Hippocampal formation (tissue), 2 donors: ENCODE measurements at places on chromosomes 12 and 14.

DNA sequence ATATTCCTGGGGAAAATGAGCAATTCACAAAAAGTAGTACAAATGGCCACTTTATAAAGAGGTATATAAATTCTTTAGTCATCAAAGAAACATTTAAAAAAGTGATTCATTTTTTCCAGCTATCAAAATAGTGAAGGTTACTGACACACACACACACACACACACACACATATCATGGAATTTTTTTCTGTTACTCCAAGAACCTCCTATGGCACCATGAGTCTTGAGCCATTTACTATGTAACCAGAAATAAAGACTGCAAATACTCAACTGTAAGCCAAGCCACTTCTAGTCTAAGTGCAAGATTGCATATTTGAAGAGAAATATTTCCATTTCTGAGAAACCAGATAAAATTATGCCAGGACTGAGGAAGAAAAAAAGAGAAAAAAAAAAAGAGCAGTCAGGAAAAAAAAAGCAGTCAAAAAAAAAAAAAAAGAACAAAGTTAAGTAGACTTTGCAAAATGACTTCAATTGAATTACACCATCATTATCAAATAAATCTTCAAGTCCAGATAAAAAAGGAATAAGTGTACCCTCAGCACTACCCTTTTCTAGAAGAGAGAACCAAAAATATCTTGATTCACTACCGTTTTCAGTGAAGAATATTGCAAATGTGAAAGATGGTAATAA is 275.7 kb downstream of the DAD1 start:
- no peak for DNase-seq

GRCh38 chr12:130117701-130118100 is 44.6 kb upstream of the FZD10 start:
- no peak for DNase-seq

GRCh38 chr14:65366802-65367565 is 45.5 kb upstream of the FUT8 start:
- DNase-seq, result no peak

GRCh38 chr12:19110221-19110940 is 19.2 kb upstream of the PLEKHA5 start:
- no peak for DNase-seq

DNA sequence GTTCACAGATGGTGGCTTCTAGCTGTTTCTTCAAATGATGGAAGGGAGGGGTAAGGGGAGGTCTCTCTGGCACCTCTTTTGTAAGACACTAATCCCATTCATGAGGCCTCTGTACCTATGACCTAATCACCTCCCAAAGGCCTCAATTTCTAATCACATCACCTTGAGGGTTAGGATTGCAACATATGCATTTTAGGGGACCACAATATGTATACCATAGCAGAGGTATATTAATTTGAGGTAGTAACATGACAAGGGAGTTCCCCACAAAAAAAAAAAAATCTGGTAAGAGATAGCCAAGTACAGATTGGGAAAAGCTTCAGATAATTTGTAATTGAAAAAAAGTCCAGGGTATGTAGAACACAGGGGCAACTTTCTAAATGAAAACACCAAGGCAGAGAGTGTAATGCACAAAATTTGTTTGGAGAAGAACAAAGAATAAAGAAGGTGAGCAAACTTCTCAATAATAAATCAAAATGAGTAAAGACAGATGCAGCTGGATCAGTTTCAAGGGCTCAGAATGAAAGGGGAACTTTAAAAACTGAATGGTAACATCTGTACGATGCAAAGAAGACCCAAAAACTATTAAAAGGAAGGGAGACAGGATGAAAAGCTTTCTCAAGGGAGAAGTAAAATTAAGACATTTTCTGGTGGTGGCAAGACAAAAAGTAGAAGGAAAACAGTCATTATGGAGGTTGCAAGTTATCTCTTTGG is 125.5 kb upstream of the DCN start:
- no peak for DNase-seq

DNA sequence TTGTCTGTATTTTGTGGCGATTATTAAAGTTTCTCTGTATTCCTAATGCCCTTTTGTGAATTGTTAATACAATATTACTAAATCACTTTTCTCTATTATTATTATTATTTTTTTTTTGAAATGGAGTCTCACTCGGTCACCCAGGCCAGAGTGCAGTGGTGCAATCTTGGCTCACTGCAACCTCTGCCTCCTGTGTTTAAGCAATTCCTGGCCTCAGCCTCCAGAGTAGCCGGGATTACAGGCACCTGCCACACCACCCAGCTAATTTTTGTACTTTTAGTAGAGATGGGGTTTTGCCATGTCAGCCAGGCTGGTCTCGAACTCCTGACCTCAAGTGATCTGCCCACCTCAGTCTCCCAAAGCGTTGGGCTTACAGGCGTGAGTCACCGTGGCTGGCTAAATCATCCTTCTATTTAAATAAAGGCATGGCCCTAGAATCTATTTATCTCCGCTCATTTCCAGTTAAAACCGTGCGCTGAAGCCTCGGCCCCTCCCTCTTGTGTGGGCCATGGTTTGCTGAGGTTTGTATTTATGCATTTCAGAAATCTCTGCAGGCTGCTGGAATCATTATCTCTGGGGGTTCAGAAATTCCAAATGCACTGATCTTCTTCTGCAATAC is 1136.4 kb upstream of the TMEM132C start:
- DNase-seq, result no peak

DNA sequence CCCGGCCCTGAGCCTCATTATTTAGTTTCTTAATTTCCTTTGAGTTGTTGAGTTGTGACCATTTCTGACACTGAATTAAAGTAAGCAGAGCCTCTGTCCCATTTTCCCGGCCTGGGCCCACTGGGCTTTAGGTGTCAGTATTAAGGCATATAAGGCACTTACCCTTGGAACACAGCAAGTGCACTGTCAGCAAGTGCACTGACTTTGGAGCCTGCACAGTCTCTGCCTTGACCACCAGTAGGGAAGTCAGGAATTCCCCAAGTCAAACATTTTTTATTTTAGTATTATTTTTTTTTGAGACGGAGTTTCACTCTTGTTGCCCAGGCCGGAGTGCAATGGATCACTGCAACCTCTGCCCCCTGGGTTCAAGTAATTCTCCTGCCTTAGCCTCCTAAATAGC is 56.6 kb downstream of the MAX start:
- no peak for DNase-seq

DNA sequence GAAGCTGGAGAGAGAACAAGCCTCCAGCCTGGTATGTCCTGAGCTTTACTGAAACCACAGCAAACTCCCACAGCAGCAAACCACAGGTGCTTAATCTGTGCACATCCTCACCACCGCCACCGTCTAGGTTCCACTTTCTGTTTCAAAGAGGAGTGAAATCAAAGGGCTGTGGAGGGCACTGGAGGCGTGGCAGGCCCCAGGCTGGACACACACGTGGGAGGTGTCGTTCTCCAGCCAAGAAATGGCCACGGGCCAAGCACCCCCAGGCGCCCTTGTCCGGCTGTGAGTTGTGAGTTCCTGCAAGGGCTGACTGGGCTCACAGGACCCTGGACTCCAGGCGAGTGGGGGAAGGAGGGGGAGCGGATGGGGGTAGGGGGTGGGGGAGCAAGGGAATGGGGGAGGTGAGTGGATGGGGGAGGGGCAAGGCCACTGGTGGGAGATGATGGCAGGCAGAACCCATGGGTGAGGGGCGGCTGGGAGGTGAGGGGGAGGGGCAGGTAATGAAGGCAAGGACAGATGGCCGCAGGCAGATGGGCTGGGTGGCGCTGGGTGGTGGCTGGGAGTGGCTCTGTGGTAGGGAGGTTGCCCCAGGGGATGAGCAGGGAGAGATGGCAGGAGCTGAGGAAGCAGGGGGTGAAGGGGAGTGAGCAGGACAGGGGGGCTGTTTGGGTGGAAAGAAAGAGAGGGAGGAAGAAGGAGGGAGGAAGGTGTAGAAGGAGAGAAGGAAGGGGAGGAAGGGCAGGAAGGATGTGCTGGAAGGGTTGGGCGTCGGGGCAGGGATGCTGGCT is 86.7 kb downstream of the NCOR2 start:
- no peak for DNase-seq

DNA sequence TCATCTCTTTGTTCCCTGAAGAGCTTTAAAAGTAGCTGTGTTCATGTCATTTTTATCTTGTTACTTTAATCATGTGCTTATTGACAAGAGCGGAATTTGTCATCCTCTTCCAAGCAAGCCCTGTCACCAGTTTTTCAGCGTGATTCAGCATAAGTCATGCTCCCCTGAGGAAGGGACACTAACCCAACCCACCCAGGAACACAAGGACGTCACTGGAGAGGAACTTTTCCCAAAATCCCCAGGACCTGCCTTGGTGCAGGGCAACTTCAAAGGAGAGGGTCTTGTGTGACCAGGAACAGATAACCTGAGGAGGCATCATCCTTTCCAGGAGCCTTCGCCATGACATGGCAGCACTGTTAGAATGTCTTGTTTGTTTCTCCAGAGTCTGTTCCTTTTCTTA is 107.1 kb upstream of the DIO3 start:
- no peak for DNase-seq

GRCh38 chr12:122856999-122857671 is 21.9 kb downstream of the HIP1R start:
- DNase-seq, result no peak

- DNase-seq, result no peak
These were observed 1.4 kb downstream of the PLD4 start for GRCh38 chr14:104925855-104926609.

- no peak for DNase-seq
These were observed 66.0 kb upstream of the ACTN1 start for GRCh38 chr14:69044965-69045555.

DNA sequence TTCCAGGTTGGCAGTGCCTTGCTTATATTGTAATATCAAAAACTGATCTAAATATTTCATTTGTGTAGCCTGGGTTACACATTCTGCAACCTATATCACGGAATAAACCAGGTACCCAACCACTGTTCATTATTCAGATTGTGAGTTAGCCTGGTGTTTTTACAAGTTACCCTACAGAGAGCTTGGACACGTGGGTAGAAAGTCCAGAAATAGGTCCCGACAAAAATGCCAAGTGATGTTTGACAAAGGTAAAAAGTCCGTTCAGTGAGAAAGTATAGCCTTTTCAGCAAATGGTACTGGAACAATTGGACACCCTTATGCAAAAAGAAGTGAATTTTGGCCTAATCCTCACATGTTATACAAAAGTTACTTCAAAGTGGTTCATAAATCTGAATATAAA is 17.6 kb upstream of the EVL start:
- DNase-seq, result no peak
